Breast epithelium (tissue), 4 donors: ENCODE measurements at places on chromosomes 3 and 15. TPM values are rescaled to one million over a fixed set of nuclear protein-coding genes. Genes with fewer than 3 reads are reported as not detected.

- no peak overlapping the region for H3K27ac ChIP-seq
- no peaks in the 10 kb centered on the region for H3K4me1 ChIP-seq
- no peaks in the 10 kb centered on the region for H3K36me3 ChIP-seq
- no peak overlapping the region for H3K4me3 ChIP-seq
- no peak for DNase-seq
- H3K27me3 ChIP-seq = no peaks in the 10 kb centered on the region
Observed at GRCh38 chr3:117281371-117281770, 571.8 kb downstream of the TUSC7 start.

GRCh38 chr3:191641789-191642188 lies 180.8 kb downstream of the PYDC2 start:
- H3K4me3 ChIP-seq = no peak overlapping the region
- H3K4me1 ChIP-seq = no peaks in the 10 kb centered on the region
- H3K36me3 ChIP-seq = no peaks in the 10 kb centered on the region
- H3K27ac ChIP-seq = no peak overlapping the region

The SPINK8 gene
- not detected for total RNA-seq

The HRG gene
- total RNA-seq = not detected

GRCh38 chr15:81015621-81016488 lies 15.1 kb downstream of the TLNRD1 start:
- peak overlapping the region; percentile 44 for H3K27ac ChIP-seq
- H3K36me3 ChIP-seq = no peaks in the 10 kb centered on the region
- no peak overlapping the region for H3K4me3 ChIP-seq
- H3K27me3 ChIP-seq = no peaks in the 10 kb centered on the region
- no peak for DNase-seq

The WWTR1 gene
- 91.4 TPM for total RNA-seq

DNA sequence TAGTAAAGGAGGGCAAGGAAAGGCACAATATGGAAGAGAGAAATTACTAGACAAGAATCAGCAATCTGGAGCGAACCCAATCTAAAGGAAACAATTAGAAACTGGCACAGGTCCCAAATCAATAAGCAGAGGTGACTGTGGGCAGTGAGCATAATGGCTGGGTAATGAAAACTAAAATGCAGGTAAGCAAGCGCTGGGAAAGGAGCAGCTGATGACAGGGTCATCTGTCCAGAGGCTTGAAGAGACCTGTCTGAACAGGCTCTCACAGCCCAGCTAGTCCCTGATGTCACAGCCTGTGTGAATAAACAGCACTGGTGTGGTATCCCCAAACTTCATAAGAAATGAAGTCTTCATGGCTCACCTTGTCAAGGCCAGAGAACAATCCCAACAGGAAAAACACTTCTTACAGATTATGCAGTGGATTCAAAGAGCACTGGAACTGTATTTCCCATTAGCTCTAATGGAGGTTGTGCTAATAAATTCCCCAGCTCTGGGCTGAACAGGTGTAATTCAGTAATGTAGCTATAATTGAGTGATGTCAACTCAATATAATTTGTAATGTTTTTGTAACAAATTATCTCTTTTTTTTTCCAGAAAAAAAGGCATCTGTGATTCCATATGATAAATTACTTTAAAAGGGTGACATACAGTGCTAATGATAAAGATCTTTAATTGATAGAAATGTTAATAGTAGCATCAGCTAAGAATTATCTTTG lies 197.3 kb downstream of the FHIT start:
- H3K27me3 ChIP-seq = no peaks in the 10 kb centered on the region
- H3K4me1 ChIP-seq = no peaks in the 10 kb centered on the region
- no peak overlapping the region for H3K4me3 ChIP-seq
- H3K27ac ChIP-seq = no peak overlapping the region
- DNase-seq = no peak

The ATP8B4 gene
- 7.9 TPM for total RNA-seq

DNA sequence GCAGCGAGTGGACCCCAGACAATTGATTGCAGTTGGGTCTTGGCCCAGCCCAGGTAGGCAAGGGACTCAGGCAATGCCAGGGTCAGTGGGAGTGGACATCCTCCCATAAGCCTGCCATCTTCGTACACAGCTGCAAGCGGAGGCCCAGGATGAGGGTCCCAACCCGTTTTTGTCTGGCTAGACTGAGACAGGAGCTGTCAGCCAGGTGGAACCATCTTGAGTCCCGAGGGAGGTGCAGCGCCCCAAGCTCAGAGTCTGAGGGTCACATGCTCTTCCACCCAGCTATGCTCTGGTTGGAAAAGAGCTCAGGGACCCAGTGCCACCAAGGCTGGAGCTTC lies 22.6 kb upstream of the IP6K2 start:
- peaks cover 8% of the 10 kb centered on the region for H3K4me1 ChIP-seq
- H3K27me3 ChIP-seq = no peaks in the 10 kb centered on the region
- DNase-seq = no peak
- H3K4me3 ChIP-seq = peak overlapping the region; percentile 49
- peak overlapping the region; percentile 76 for H3K27ac ChIP-seq

GRCh38 chr3:169026543-169027182 lies 636.8 kb downstream of the MECOM start:
- H3K4me3 ChIP-seq = no peak overlapping the region
- no peaks in the 10 kb centered on the region for H3K36me3 ChIP-seq
- no peaks in the 10 kb centered on the region for H3K4me1 ChIP-seq
- no peak overlapping the region for H3K27ac ChIP-seq
- no peak for DNase-seq

The DNASE1L3 gene
- total RNA-seq = 5.6 TPM

DNA sequence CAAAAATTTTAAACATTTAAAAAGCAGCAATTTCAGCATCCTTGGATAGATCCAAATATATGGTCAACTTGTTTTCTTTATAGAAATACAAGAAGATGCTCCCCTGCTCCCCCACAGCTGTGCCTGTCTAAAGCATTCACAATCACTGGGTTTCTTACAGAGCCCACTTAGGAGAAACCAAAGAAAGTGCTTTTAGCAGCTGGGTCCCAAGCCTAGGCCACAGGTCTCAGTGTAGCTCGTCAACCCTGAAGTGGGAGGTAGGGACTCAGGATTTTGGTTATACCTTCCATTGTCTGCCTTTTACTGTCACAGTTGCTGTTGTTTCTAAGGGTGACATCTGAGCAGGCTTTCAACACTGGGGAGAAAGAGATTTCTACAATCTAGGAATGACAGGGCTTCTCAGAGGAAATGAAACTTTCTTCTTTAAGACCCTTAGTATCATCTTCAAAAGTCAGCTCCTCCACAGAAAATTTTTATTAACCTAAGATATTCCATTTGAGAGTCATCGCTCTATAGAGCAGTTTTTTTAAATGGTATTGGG lies 199.3 kb upstream of the CMC1 start:
- no peaks in the 10 kb centered on the region for H3K36me3 ChIP-seq
- no peak overlapping the region for H3K27ac ChIP-seq
- H3K27me3 ChIP-seq = no peaks in the 10 kb centered on the region
- H3K4me1 ChIP-seq = no peaks in the 10 kb centered on the region

GRCh38 chr3:28903171-28903601 lies 377.7 kb upstream of the RBMS3 start:
- DNase-seq = no peak
- H3K4me3 ChIP-seq = no peak overlapping the region
- H3K27ac ChIP-seq = no peak overlapping the region
- no peaks in the 10 kb centered on the region for H3K4me1 ChIP-seq

The CATSPER2 gene
- total RNA-seq = 1.8 TPM
